ENCODE measurements at places on chromosomes 7 and 10.

- no peak overlapping the region for H3K4me3 ChIP-seq
- no peak for DNase-seq
- H3K36me3 ChIP-seq = no peaks in the 10 kb centered on the region
- H3K27ac ChIP-seq = no peak overlapping the region
- no peaks in the 10 kb centered on the region for H3K4me1 ChIP-seq
- no peaks in the 10 kb centered on the region for H3K27me3 ChIP-seq
These were observed 29.8 kb upstream of the SP8 start for GRCh38 chr7:20816372-20816959.

GRCh38 chr7:20364571-20365196, 34.0 kb downstream of the ITGB8 start:
- DNase-seq = no peak
- H3K4me3 ChIP-seq = no peak overlapping the region
- H3K27ac ChIP-seq = no peak overlapping the region
- peaks cover 16% of the 10 kb centered on the region for H3K4me1 ChIP-seq
- no peaks in the 10 kb centered on the region for H3K36me3 ChIP-seq

GRCh38 chr10:74799721-74800221, 26.6 kb upstream of the KAT6B start:
- DNase-seq = no peak
- H3K36me3 ChIP-seq = no peaks in the 10 kb centered on the region
- no peak overlapping the region for H3K4me3 ChIP-seq
- H3K27me3 ChIP-seq = no peaks in the 10 kb centered on the region
- no peaks in the 10 kb centered on the region for H3K4me1 ChIP-seq

DNA sequence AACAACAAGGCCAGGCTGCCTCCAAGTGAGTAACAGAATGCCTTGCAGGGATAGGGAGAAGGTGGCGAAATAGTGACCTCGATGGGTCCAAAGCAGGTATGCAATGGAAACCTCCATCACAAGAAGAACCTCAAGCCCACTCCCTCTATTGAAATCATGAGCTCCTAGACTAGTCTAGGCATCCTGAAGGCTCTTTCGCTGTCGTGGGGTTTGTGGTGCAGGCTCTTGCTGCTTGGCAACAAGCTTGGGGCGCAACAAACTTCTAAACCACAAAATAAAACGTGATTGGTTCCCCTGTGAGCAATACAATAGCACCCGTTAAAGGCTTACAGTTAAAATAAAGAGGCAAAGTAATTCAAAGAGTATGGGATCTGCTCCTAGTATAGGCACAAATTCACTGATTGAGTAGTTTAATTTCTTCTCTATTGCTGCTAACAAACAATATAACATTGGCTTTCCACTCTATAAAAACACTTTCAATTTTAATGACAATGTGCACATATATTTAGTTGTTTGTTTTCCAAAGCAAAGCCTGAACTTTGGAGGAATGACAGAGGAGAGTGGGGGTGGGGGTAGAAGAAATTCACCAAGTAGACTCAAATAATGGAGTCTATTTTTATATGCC, 64.1 kb downstream of the C10orf67 start:
- H3K27me3 ChIP-seq = no peaks in the 10 kb centered on the region
- no peaks in the 10 kb centered on the region for H3K4me1 ChIP-seq
- DNase-seq = no peak
- no peak overlapping the region for H3K27ac ChIP-seq
- H3K36me3 ChIP-seq = no peaks in the 10 kb centered on the region

GRCh38 chr10:14060320-14061070, 270.2 kb downstream of the FRMD4A start:
- H3K4me1 ChIP-seq = no peaks in the 10 kb centered on the region
- H3K27ac ChIP-seq = no peak overlapping the region
- peaks cover 5% of the 10 kb centered on the region for H3K27me3 ChIP-seq
- DNase-seq = no peak
- H3K4me3 ChIP-seq = no peak overlapping the region
- H3K36me3 ChIP-seq = no peaks in the 10 kb centered on the region

- no peak for DNase-seq
- H3K36me3 ChIP-seq = no peaks in the 10 kb centered on the region
- peaks cover 14% of the 10 kb centered on the region for H3K4me1 ChIP-seq
- H3K27ac ChIP-seq = peak overlapping the region; percentile 99
These were observed 2.0 kb upstream of the KLF6 start for GRCh38 chr10:3787016-3787400.

GRCh38 chr7:73888959-73889358, 28.0 kb downstream of the TMEM270 start:
- peaks cover 34% of the 10 kb centered on the region for H3K4me1 ChIP-seq
- no peak overlapping the region for H3K27ac ChIP-seq
- no peaks in the 10 kb centered on the region for H3K36me3 ChIP-seq
- DNase-seq = no peak
- H3K27me3 ChIP-seq = no peaks in the 10 kb centered on the region

DNA sequence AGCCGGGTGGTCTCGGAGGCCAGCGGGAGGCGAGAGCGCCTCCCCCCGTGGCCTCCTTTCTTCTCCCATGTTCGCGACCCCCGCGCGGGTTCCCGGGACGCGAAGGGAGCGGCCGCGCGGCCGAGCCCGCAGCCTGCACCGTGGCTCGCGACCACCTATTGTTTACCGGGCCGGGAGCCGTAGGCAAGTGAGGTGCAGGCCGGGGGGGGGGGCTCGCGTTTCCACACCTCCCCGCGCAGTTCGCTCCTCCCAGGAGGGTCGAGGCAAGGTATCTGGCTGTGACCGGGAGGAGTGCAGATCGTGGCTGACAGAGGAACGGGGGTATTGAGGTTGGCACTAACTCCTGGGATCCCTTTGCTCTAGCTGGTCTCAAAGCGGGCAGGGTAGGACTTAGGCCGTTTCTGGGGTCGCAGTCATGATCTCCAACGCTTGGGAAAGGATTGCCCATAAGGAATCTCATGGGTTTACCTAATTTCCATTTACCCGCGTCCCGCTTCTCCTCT, 734 bp downstream of the PTPN12 start:
- H3K4me3 ChIP-seq = peak overlapping the region; percentile 88
- H3K27me3 ChIP-seq = no peaks in the 10 kb centered on the region
- H3K4me1 ChIP-seq = peaks cover 10% of the 10 kb centered on the region
- DNase-seq = no peak
- H3K36me3 ChIP-seq = no peaks in the 10 kb centered on the region
- H3K27ac ChIP-seq = peak overlapping the region; percentile 99

DNA sequence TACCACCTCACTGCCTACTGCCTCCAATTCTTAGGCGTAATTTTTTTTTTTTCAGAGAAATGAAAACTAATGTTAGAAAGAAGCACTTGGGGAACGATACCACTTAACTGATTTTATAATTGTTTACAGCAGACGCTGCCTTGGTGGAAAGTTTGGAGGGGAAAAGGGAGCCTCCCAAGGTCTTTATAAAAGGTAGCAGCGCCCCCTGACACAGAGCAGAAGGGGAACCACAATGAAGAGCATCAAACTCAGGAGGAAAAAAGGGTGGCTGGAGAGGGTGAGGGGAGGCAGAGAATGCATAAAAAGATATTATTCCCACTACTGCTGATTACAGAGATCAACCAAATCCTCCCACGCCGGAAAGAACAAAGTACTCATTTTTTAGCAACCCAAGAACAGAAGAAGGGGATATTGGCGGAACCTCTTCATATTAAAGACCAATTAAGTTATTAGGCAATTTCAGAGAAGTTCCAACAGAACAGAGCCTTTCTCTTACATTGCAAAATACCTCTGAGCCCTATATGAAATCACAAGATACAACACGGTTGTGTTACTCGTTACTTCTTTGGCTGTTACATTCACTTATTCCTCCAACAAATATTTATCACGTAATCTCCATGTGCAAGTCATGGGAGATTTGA, 135.8 kb downstream of the TEX36 start:
- H3K4me1 ChIP-seq = no peaks in the 10 kb centered on the region
- no peak for DNase-seq
- H3K27me3 ChIP-seq = no peaks in the 10 kb centered on the region
- no peak overlapping the region for H3K27ac ChIP-seq
- no peaks in the 10 kb centered on the region for H3K36me3 ChIP-seq

DNA sequence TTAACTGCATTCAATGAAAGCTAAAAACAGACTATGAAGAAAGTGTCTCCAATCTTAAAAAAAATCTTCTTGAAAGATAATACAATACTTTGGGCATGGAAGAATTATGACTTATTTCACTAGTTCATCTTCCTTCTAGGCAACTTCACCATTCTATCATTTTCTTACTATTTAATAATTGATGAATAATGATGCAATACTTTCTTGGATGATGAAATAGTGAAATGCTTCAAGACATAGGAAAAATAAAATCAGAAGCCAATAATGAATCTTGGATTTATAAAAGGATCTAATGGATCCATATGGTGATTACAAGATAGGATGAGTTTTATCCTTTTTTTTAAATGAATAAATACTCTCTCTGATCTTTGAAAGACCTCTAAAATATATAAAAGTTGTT, 4.4 kb downstream of the DMBT1 start:
- peaks cover 7% of the 10 kb centered on the region for H3K4me1 ChIP-seq
- no peak for DNase-seq
- H3K36me3 ChIP-seq = no peaks in the 10 kb centered on the region
- no peaks in the 10 kb centered on the region for H3K27me3 ChIP-seq
- H3K4me3 ChIP-seq = no peak overlapping the region

- H3K4me1 ChIP-seq = peaks cover 47% of the 10 kb centered on the region
- peak overlapping the region; percentile 47 for H3K27ac ChIP-seq
- peaks cover 57% of the 10 kb centered on the region for H3K36me3 ChIP-seq
- H3K27me3 ChIP-seq = no peaks in the 10 kb centered on the region
- DNase-seq = no peak
These were observed 3.2 kb downstream of the SLC4A2 start for GRCh38 chr7:151062399-151063211.

GRCh38 chr10:82358486-82359099, 483.6 kb downstream of the NRG3 start:
- H3K36me3 ChIP-seq = no peaks in the 10 kb centered on the region
- no peaks in the 10 kb centered on the region for H3K4me1 ChIP-seq
- no peak for DNase-seq
- H3K27me3 ChIP-seq = no peaks in the 10 kb centered on the region
- H3K27ac ChIP-seq = no peak overlapping the region
- H3K4me3 ChIP-seq = peak overlapping the region; percentile 30

Data from esophagus squamous epithelium (tissue), 5 donors.